AG09309 (cell line): ENCODE measurements at places on chromosomes 12 and 14.
A peak's percentile ranks its signal among the peaks of the same experiment; 100 is the strongest.

- DNase-seq = no peak
These were observed 203.6 kb upstream of the SOX5 start for GRCh38 chr12:24153079-24153478.

DNA sequence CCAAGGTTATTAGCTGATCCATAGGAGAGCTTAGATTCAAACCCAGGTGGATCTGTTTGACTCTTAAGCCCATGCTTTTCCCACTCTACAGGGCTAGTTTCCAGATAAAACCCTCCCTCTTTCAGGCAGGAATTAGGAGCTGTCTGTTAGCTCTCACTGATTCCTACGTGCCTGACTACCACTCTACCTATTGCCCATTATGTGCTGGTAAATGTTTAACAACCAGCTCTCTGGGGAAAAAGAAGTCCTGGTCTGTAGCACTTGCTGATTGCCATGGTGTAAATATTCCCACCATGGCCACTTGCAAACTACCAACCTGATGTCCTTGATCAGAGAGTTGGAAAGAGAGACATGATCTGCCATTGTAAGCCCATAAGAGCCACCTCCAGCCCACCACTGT lies 65.5 kb upstream of the BDKRB2 start:
- DNase-seq = no peak

GRCh38 chr12:16385782-16386646 lies 38.6 kb downstream of the MGST1 start:
- peak; percentile 3 for DNase-seq

- DNase-seq = no peak
These were observed 84.8 kb upstream of the FICD start for GRCh38 chr12:108430245-108430644.

GRCh38 chr14:60091550-60092525 lies at the start of gene PCNX4:
PCNX4 (plus strand) TSS chr14:60091923; CDS start chr14:60107639, 15,716 bp downstream.
- DNase-seq = peak; percentile 94

- DNase-seq = no peak
These were observed 1.0 kb downstream of the ANO2 start for GRCh38 chr12:5944053-5944452.

GRCh38 chr12:70840656-70841350 lies 79.7 kb downstream of the PTPRR start:
- no peak for DNase-seq

- DNase-seq = no peak
These were observed 120.0 kb downstream of the PRICKLE1 start for GRCh38 chr12:42469355-42470175.

- DNase-seq = no peak
These were observed 479.4 kb downstream of the VRK1 start for GRCh38 chr14:97276573-97276972.

GRCh38 chr12:6375269-6376078 lies at the start of gene SCNN1A:
SCNN1A (minus strand) TSS chr12:6375563; CDS start chr12:6374783, 780 bp downstream.
- no peak for DNase-seq

DNA sequence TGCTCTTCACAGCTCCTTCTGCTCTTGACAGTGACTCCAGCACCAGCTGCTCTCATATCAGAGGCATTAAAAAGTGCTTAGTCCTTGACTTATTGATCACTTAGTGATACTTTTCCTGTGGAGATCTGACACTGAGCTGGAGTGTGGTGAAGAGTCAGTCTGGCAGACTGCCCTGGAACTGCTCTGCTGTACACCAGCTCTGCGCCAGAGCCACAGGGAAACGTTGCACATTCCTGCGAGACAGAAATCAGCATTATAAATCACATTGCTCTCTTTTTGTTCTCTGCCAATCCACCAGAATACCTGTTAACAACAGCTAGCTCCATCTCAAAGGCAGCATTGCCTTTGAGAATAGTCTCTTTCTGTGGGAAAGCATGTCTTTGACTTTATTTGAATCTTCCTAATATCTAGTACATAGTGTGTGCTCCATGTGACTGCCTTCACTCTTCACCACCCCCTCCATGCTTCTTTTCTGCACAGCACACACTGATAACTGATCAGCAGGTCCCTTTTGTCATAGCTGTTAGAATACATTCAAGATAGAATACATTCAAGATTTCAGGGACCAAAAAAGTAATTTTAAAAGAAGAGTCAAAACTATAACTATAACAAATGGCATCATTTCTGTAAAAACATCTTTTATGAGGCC lies 48.2 kb upstream of the VSX2 start:
- DNase-seq = no peak

DNA sequence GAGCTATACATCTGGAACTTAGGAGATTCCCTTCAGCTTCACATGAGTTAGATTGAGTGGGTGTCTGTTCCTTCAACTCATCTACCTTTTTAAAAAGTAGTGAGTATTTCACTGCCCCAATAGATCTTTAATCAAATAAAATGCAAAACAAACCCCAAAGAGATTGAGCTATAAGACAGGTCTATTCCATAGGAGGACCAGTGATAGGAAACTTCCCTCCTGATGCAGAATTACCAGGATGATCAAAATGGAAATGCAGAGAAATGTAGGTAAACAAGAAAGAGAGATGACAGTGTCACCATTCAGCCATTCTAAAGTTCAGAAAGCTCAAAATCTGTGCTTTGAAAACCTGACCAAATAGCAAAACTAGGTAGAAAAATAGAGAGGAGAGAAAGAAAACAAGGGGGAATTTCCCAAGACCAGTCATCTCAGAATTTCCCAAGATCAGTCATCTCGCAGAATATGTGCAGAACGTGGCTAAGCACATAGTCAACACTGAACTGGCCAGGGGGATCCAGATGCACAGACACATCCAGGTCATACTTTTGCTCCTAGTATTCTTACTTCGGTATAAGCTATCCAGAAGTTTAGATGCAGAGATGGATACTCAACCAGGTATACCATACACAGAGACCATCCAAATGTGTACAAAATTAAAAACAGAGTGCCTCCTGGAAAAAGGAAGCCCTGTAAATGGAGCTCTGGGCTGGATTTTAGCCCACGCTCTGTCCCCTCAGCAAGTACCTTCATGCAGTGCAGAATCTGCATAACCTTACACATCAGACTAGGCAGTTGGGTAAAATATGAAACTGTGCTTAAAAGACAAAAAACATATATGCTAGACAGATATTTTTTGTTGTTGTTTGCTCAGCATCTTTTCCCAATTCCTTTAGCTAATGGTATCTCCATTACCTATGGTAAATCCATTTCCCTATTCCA lies 27.4 kb downstream of the SLC41A2 start:
- no peak for DNase-seq

GRCh38 chr14:47596232-47596631 lies 79.2 kb downstream of the MDGA2 start:
- DNase-seq = no peak

DNA sequence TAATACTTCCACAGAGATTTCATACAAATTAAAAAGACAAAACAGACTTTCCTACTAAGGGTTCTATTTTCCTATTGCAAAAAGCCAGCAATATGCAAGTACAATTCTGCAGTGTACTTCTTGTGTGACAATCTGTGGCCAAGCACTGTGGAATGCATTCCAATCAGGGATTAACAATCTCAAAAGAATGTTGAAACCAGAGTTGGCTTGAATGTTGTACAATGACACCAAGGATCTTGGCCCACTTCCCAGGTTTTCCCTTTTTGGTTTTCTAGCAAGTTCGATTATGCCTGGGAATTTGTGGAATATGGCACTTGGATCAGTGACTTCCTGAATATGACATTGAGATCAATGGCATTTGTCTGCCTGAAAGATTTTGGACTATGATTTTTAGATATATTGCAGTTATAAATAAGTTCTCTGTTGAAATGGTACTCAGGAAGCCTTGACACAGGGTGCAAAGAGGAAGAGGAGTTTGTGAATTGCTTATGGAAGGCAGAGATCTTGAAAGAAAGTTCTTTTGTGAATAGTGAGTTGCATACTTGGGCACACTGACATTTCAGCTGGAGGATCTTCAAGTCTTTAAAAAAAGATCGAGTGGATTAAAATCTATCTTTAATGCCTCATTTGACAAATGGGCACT lies 81.4 kb upstream of the FERMT2 start:
- no peak for DNase-seq

DNA sequence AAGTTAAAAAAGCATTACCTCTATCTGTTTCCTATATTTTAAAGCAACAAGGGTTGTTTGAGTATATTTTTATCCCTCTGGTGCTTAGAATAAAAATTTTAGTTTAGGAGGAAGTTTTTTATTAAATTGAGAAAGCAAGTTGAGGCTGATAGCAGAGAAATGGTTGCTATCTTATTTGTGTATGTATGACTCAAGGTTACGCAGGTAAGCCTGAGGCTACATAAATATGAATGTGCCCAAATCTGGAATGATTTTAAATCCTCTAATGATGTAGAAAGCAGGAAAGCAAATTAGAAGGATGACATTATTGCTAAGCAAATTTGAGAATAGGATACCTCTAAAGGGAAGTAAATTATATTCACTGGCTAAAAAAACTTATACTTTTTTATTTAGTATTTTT lies 109.8 kb downstream of the ACSS3 start:
- no peak for DNase-seq

DNA sequence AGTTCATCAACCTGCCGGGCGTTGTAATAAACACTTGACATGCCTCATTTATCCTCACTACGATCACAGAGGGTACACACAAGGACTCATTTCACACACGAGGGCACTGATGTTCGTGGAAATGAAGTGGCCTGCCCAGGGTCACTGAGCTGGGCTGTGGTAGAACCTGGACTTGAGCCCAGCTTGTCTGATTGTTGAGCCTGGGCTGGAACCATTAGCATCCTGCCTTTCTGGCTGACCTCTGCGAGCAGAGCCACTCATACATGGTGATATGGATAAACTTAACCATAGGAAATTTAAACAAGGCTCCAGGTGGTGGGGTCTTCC lies 16.6 kb upstream of the JDP2 start:
- no peak for DNase-seq

- no peak for DNase-seq
These were observed 124.8 kb downstream of the C12orf75 start for GRCh38 chr12:105455261-105455660.

DNA sequence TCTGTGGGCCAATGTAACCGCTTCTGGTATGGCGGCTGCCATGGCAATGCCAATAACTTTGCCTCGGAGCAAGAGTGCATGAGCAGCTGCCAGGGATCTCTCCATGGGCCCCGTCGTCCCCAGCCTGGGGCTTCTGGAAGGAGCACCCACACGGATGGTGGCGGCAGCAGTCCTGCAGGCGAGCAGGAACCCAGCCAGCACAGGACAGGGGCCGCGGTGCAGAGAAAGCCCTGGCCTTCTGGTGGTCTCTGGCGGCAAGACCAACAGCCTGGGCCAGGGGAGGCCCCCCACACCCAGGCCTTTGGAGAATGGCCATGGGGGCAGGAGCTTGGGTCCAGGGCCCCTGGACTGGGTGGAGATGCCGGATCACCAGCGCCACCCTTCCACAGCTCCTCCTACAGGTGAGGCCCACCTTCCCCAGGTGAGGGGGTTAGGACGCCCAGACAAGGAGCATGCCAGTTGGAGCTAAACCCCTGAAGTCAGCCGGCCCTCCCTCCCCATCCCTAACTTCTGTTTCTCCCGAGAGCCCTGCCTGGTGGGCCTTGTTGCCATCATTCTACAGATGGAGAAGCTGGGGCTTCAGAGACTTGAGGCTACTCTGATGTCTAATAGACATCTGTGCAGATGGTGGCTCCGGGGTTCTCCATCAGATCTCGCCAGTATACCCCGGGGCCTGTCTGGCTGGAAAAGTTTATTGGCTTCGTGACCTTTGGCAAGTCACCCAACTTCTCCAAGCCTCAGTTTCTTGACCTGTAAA lies 25.3 kb downstream of the PAPLN start:
- no peak for DNase-seq

GRCh38 chr14:106610691-106611090 lies 1084.3 kb downstream of the TMEM121 start:
- no peak for DNase-seq

DNA sequence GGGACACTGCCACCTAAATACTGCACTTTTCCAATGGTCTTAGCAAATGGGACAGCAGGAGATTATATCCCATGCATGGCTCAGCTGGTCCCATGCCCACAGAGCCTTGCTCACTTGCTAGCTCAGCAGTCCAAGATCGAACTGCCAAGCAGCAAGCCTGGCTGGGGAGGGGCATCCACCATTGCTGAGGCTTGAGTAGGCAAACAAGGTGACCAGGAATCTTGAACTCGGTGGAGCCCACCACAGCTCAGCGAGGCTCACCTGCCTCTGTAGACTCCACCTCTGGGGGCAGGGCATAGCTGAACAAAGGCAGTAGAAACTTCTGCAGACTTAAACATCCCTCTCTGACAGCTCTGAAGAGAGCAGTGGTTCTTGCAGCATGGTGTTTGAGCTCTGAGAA lies 370.8 kb upstream of the MGAT4C start:
- no peak for DNase-seq

- peak; percentile 80 for DNase-seq
These were observed 53.1 kb upstream of the PLEKHG7 start for GRCh38 chr12:92649511-92650227.
